ENCODE measurements at places on chromosomes 2 and 18.

GRCh38 chr2:75098856-75099255 lies 100.5 kb downstream of the TACR1 start:
- DNase-seq, result no peak

GRCh38 chr2:240561325-240561971 lies 1.3 kb downstream of the DUSP28 start:
- DNase-seq, result no peak

- DNase-seq, result no peak
Measured at GRCh38 chr2:236975766-236976165, 109.9 kb upstream of the COPS8 start.

DNA sequence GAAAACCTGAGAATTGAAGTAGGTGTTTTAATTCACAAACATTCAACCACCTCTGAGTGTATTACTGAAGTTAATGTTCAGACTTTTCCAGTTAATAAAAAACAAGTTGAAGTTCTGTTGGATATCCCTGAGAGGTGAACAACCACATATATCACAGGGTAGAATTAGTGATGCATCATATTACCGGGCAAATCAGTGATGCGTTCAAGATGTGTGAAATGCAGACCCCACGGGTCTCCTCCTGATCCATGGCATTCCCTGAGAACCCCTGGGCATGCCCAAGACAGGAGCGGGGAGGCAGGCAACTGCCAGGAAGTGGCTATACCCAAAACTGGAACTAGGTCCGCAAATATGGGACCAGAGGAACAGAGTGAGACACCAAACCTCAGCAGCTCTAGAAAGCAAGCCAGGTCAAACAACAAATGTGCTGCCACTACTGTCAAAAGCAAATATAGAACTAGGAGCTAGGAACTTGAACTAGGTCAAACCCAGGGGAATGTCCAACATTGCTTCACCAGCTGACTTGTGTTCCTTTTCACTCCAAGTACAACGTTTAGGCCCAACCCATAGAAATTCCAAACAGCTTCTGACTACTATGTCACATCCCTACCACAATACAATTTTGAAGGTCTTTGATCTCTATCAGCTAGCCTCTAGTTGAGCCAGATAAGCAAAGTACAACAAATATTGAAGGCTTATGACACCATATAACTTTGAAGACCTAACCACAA lies 20.2 kb downstream of the PSTPIP2 start:
- peak; percentile 42 for DNase-seq

DNA sequence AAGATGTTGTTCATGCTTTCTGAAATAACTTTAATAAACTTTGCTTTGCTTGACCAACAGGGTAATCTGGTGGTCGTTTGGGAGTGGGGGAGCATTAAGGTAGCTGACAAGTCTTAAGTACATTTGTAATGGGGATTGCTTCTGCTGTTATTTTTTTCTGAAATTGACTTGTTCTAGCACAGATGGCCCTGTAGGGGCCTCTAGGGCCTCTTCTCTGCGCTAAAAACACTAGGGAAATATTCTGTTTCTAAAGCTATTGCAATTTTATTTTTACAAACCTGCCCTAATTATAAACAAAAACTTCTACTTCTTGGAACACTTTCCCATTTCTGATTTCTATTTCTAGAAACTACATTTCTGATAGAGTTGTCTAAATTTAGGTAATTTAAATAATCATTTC lies 191.3 kb upstream of the KCNJ3 start:
- DNase-seq, result no peak

GRCh38 chr18:32848826-32849225 lies 76.0 kb upstream of the KLHL14 start:
- DNase-seq, result no peak

GRCh38 chr18:67456711-67457110 lies 59.8 kb downstream of the DSEL start:
- DNase-seq, result no peak

DNA sequence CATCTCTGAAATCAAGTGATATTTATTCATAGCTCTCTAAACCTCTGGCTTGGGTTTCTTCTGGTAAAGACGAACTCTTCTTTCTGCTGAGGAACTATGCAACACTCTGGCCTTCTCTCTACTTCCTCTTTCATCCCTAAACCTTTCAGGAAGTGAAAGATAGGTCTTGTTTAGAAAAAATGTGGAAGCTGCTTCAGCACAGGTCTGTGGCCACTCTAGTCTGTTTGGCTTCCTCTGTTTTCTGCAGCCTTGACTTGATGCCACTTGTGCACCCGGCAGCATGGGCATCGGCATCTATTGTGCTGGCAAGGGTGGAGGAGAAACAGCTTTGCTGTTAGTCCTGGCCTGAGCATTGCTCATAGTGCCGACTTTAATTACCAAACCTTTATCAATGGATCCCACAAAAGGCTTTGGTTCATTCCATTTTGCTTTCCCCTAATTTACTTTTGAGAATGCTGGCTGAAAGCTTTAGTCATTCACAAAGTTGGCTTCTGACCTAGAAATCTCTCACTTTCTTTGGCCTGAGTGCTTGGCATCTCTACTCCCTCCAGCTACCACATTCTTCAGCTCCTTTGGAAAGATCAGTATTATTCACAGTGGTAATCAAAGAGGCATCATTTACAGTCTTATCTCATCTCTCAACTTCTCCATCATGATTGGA lies 32.0 kb upstream of the GPR39 start:
- no peak for DNase-seq

DNA sequence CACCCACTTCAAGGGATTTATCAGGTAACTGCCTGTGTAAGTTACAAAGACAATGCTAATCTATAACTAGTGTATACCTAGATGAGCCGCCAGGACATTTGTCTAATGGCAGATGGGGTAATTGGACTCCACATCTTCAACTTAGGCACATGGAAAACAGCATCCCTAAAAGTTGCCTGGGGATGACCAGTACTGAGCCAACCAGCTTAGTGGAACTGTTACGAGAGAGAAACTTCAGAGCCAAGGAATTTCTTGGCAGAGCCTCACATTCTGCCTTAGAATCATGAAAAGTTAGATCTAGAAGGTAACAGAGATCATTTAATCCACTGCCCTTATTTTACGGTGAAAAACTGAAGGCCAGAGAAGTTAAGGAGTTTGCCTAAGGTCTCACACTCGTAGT lies 15.5 kb upstream of the CLASP1 start:
- DNase-seq, result no peak

GRCh38 chr18:53935803-53936202 lies 288.7 kb downstream of the MBD2 start:
- DNase-seq, result no peak

GRCh38 chr2:95530734-95531133 lies 46.2 kb upstream of the TRIM43B start:
- no peak for DNase-seq

DNA sequence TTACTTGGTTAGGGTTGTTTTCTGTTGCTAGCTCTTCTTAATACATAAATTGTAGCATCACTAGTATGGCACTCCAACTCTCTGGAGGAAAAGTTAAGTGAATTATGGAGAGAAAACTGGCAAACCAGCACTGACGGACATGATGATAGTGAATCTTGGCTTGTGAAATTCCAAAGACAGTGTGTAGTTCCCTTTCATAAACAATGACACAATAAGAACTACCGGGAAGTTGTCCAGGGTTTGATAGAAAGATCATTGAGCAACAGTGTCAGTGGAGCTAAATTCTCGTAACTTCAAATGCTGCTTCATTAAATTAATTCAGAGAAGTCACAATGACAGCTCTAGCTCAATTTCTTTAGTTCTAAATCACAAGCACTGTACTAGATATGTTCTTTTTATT lies 66.5 kb downstream of the RIT2 start:
- DNase-seq, result no peak

- DNase-seq, result peak; percentile 29
Measured at GRCh38 chr2:9333591-9334171, 89.6 kb downstream of the ITGB1BP1 start.

GRCh38 chr2:199463708-199464605 lies 6.2 kb upstream of the SATB2 start:
- DNase-seq, result no peak

DNA sequence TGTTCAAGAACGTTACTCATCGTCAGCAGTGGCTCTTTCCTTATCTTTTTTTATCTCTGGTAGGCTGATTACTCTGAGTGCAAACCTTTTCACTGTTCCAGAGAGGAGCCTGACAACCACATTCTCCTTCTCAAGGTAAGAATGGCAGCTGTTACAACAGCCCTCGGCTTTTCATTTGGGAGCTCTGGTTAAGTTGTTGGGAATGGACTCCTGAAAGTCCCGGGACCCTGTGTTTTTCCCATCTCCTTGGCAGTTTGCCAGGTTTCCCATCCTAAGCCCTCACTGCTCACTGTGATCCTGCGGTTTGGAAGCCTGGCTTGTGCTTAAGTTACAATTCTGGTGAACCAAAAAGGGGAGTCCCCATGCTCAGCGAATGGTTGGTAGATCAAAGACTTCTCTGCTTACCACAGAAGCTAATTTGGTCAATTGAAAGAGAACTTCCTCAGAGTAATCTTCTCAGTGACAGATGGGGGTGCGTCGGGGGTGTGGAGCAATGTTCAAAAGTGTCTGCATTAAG lies 122.3 kb downstream of the LYPD6B start:
- DNase-seq, result no peak

DNA sequence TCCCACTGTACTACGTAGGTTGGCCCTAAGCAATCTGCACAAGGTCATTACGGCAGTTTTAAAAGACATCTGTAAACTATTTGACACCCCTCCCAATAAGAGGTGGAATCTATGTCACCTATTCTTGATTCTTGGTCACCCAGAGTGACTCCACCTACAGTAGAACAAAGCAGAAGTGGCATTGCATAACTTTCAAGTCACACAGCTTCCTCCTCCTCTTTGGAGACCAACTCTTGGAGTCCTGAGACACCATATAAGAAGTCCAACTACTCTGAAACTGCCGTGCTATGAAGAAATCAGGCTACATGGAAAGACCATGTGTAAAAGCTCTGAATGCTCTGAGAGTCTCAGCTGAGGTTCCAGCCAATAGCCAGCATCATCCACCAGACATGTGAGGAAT lies 253.5 kb upstream of the CDH20 start:
- no peak for DNase-seq

- DNase-seq, result no peak
Measured at GRCh38 chr2:219520079-219520478, 5.8 kb downstream of the ASIC4 start.

DNA sequence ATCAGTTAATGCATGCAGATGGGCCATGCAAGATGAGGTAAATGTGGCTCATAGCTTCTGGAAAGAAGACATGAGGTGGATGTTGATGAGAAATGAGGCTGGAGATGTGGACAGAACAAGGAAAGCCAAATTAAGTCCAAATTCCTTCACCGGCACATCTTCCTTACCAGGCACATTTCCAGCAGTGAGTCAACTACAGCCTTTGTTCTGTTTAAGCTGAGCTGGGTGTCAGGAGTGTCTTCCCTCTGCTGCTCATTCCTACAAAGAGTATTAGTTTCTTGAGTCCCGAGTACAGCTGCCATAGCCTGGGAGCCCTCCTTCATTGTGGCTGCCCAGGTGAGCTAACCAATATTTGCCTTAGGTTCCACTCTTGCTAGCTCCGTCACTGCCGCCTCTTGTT lies 945.0 kb downstream of the SLC4A3 start:
- no peak for DNase-seq

DNA sequence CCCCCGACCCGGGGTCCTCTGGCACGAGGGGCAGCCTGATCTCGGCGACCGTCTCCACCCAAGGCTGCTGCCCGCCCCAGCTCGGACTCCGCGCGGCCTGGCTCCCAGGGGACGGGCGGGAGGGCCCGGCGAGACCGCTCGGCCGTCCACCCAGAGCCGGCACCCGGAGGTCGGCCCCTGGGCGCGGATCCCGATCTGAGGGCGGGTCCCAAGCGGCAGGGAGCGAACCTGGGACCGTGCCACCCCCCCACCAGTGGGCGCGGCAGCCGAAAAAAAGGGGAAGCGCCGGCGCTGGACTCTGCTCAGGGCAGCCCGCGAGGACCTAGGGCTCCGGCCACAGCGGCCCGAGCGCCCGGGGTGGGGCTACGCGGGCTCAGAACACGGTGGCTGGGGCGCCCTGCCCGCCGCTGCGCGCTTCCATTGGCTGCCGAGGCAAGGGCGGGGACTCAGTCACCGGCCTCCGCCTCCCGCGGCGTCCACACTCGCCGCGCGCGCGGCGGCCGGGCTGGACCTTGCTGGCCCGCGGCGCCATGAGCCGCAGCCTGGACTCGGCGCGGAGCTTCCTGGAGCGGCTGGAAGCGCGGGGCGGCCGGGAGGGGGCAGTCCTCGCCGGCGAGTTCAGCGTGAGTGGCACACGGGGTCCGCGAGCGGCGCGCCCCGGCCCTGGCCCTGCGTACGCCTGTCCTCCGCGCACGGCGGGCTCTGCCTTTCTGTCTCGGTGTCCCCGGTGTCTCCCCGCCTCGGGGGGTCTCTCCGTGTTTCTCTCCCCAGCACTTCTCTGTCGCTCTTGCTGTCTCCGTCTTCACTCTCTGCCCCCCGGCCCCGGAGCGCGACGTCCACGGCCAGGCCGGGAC lies at the start of gene PTPN18:
TSS of gene PTPN18 (plus strand) at position 479 of the 854 bp plus-strand sequence. CDS start at position 531, 52 bp downstream.
- DNase-seq, result peak; percentile 87

DNA sequence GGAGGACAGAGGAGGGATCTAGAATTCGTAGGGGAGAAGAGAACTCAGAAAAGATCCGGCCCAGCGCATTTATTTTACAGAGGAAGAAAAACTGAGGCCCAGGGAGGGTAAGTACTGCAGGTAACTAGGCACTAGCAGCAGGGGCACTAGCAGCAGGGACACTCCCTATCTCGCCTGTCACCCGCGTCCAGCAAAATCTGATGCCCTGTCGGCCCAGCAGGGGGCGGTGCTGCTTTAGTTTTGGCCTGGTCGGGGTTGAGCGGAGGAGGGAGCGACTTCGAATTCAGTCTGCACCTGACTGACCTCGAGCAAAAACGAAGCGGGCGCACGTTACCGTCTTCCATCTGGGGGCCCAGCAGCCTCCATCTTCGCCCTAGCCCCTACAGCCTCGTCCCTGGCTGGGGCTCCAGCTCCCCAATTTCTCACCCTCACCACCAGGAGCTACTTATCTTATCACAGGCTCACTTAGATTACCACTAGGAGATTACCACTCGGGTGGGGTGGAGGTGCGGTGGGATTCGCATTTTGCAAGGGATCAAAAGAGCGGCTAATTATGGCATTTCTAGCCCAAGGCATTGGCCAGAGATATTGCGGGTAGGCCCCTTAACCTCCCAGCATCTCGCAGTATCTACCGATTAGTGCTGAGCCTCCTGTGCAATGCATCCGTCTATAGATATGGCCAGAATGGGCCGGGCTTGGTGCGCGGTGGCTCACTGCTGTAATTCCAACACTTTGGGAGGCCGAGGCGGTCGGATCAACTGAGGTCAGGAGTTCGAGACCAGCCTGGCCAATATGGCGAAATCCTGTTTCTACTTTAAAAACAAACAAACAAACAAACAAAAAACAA lies 17.8 kb upstream of the CD8A start:
- peak; percentile 86 for DNase-seq

DNA sequence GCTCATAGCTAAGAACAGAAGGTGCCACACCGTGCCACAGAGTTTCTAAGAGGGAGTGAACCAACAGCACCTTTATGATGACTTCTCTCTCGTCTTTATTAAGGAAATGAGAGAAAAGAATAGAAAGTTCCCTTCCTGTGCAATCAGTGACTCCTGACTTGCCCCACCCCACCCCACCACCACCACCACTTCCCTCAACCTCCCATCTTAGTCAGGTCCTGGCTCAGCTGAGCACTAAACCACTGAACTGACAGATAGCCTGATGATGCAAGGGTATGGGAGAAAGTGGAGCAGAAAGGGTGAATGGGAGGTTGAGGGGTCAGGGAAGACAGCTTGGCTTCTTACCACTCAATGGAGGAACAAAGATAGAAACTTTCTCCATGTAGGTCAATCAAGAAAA lies 75.2 kb upstream of the RMDN2 start:
- no peak for DNase-seq

- DNase-seq, result no peak
Measured at GRCh38 chr2:151792589-151792988, 35.6 kb downstream of the ARL5A start.
